ENCODE measurements at places on chromosomes 7 and 10. TPM values are rescaled to one million over a fixed set of nuclear protein-coding genes. Genes with fewer than 3 reads are reported as not detected.

DNA sequence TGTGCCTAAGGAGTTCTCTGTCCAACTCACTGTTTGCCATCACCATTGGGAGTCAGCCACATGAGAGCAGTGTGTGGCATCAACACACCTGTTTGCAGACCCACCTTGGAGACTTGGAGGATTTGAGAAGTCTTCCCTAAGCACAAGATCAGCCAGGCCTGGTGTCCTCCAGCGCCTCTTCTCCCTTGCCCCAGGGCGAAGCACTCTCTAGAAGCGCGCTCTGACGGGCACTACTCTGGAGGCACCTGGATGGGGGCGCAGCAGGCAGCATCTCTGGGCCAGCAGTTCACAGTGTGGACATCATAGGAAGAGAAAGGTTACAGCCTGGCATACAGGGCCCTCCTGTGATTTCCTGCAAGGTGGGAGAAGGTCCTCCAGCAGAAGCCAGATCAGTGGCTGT lies 289.3 kb downstream of the CELF2 start:
- no peak overlapping the region for H3K4me3 ChIP-seq
- no peaks in the 10 kb centered on the region for H3K36me3 ChIP-seq
- peaks cover 44% of the 10 kb centered on the region for H3K27me3 ChIP-seq
- no peaks in the 10 kb centered on the region for H3K4me1 ChIP-seq
- no peak overlapping the region for H3K27ac ChIP-seq

- no peak overlapping the region for H3K27ac ChIP-seq
- H3K4me3 ChIP-seq: no peak overlapping the region
- H3K36me3 ChIP-seq: no peaks in the 10 kb centered on the region
- H3K27me3 ChIP-seq: no peaks in the 10 kb centered on the region
Measured at GRCh38 chr7:73789051-73789450, 19.0 kb upstream of the CLDN3 start.

DNA sequence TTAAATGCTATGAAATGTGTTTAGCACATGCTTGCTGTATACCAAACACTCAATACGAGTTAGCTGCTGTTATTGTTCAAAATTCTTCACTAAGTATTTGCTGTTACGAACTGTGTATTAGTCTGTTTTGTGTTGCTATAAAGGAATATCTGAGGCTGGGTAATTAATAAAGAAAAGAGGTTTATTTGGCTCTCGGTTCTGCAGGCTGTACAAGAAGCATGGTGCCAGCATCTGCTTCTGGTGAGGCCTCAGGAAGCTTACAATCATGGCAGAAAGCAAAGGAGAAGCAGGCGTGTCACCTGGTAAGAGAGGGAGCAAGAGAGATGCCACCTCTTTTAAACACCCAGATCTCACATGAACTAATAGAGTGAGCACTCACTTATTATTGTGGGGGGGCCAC lies 1.6 kb downstream of the UBE2D4 start:
- peaks cover 15% of the 10 kb centered on the region for H3K4me1 ChIP-seq
- DNase-seq: no peak
- H3K36me3 ChIP-seq: no peaks in the 10 kb centered on the region
- H3K27ac ChIP-seq: no peak overlapping the region
- no peak overlapping the region for H3K4me3 ChIP-seq
- H3K27me3 ChIP-seq: no peaks in the 10 kb centered on the region

GRCh38 chr10:121879476-121879875 lies 48.4 kb downstream of the ATE1 start:
- no peak overlapping the region for H3K27ac ChIP-seq
- no peak for DNase-seq
- no peaks in the 10 kb centered on the region for H3K36me3 ChIP-seq
- H3K4me3 ChIP-seq: no peak overlapping the region

DNA sequence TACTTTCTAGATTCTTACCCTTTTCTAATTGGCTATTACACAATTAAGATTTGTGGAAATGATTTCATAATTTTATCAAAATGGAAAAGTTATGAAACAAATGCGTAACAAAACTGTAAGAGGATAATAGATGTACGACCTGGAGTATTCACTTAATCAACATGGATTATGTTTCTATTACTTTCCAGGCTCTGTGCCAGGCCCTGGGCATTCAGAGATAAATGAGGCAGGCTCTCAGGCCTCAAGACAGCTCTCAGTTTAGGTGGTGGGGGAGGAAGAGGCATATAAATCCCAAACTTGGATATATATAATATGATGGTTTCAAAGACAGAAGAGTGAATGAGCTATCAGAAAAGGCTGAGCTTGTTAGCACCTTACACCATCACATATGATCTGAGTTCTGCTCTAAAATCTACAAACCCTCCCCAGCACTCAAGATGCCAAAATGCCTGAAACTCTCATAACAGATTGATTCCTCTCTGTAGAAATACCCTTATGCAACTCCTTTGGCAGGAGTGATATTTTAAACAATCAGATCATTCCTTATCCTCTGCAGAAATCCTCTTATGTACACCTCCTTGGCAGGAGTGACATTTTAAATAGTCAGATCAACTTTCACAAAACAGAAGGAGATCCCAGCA lies 42.5 kb downstream of the ACBD5 start:
- no peak overlapping the region for H3K4me3 ChIP-seq
- no peaks in the 10 kb centered on the region for H3K27me3 ChIP-seq
- DNase-seq: no peak

GRCh38 chr7:134639061-134639460 lies 7.6 kb upstream of the BPGM start:
- H3K4me3 ChIP-seq: no peak overlapping the region
- H3K27ac ChIP-seq: no peak overlapping the region
- no peak for DNase-seq
- H3K4me1 ChIP-seq: no peaks in the 10 kb centered on the region
- no peaks in the 10 kb centered on the region for H3K36me3 ChIP-seq

DNA sequence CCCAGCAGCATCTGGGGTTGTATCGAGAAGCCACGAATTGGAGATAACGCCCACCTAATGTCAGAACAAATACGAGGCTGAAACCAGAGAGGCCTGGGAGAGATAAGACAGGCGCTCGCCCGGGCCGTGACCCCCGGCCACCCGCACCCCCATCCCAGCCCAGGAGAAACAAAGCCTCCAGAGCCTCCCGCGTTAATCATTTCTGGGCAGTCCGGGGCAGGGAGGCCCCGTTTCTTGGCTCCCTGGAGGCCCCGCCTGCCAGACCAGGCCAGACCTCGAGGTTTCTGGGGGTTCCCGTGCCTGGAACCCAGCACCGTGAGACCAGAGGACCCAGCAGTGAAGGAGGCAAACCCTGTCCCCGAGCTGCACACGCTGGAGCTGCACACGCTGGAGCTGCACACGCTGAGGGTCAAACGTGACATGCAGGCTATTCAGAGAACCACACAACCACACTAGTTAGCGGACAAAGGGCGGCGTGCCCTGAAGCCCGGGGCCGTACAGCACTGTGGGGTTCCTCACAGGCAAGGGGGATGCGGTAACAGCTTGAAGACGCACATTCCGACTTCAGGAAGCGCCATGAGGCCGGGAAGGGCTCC lies 53.4 kb downstream of the FOXL3 start:
- H3K27ac ChIP-seq: no peak overlapping the region
- no peaks in the 10 kb centered on the region for H3K36me3 ChIP-seq
- H3K4me3 ChIP-seq: no peak overlapping the region
- DNase-seq: no peak

GRCh38 chr7:134722786-134723322 lies 56.6 kb upstream of the CALD1 start:
- H3K36me3 ChIP-seq: no peaks in the 10 kb centered on the region
- DNase-seq: no peak
- no peaks in the 10 kb centered on the region for H3K27me3 ChIP-seq
- H3K4me1 ChIP-seq: no peaks in the 10 kb centered on the region
- H3K27ac ChIP-seq: no peak overlapping the region

DNA sequence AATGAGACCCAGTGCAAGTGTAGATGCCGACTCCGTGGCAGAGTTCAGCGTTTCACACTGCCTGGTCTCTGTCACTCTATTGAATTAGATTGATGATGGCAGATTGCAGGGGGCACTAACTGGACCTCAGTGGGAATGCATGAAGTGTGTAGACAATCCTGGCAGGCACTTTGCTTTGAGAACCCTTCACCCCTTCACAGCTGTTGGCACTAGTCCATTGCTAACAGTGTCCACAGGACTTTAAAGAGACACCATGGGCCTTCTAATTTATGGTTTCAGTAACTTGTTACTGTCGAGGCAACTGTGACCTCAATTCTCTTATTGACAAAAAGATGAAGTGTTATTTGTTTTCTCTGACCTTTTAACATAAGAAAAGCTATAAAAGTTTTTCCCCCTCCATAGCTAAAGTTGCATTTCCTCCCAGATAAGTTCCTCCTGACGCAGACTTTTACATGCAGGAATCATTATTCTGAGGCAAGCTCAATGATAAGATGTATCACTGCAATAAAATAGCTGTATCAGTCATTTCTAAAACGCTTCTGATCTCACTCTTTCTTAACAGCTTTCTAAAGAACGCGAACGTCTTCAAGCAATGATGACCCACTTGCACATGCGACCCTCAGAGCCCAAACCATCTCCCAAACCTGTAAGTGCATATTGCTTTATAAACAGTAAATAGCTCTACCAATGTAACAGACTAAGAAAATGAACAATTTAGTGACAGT lies 238.9 kb downstream of the FOXP2 start:
- H3K36me3 ChIP-seq: no peaks in the 10 kb centered on the region
- H3K27ac ChIP-seq: no peak overlapping the region
- H3K4me3 ChIP-seq: peak overlapping the region; percentile 29
- H3K4me1 ChIP-seq: 0 out of 2 replicates have a peak, but pooled peaks cover 9% of the 10 kb centered on the region

GRCh38 chr7:155948845-155949244 lies 136.6 kb upstream of the SHH start:
- H3K27ac ChIP-seq: no peak overlapping the region
- H3K4me1 ChIP-seq: peaks cover 45% of the 10 kb centered on the region
- DNase-seq: no peak
- no peak overlapping the region for H3K4me3 ChIP-seq

The STMP1 gene
- total RNA-seq: 8.8 TPM

GRCh38 chr10:69549959-69550358 lies 23.3 kb downstream of the NEUROG3 start:
- no peak for DNase-seq
- peaks cover 29% of the 10 kb centered on the region for H3K27me3 ChIP-seq
- no peak overlapping the region for H3K27ac ChIP-seq
- no peaks in the 10 kb centered on the region for H3K36me3 ChIP-seq
- H3K4me3 ChIP-seq: no peak overlapping the region

The CHST3 gene
- total RNA-seq: 17.0 TPM

DNA sequence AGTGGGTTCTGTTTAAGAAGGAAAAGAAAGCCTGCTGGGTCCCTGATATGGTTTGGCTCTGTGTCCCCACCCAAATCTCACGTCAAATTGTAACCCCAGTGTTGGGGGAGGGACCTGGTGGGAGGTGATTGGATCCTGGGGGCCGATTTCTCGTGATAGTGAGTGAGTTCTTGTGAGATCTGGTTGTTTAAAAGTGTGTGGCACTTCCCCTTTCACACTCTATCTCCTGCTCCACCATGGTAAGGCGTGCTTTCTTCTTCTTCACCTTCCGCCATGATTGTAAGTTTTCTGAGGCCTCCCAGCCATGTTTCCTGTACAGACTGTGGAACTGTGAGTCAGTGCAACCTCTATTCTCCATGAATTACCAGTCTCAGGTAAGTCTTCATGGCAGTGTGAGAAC lies 42.6 kb downstream of the INPP5A start:
- peaks cover 20% of the 10 kb centered on the region for H3K4me1 ChIP-seq
- H3K27ac ChIP-seq: no peak overlapping the region
- H3K27me3 ChIP-seq: no peaks in the 10 kb centered on the region
- H3K4me3 ChIP-seq: no peak overlapping the region

- H3K27me3 ChIP-seq: no peaks in the 10 kb centered on the region
- no peaks in the 10 kb centered on the region for H3K36me3 ChIP-seq
- H3K4me3 ChIP-seq: no peak overlapping the region
- H3K27ac ChIP-seq: no peak overlapping the region
Measured at GRCh38 chr7:23385140-23385539, 85.2 kb downstream of the IGF2BP3 start.

DNA sequence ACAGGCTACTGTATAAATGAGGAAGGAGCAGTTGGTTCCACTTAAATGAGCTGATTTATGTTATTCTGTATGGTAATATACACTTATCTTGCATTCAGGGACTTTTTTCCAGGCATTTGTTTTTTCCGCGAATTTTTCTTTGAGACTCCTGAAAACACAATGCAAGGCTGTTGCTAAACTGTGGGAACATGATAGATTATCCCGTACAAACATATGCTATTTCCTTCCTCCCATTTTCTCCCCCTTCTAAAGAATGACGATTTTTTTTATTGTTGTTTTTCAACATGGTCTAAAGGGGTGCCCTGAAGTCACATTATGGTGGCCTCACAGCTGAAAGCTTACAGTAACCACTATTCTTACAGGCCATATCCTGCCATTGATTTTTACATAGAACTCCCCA lies 523.9 kb upstream of the NRP1 start:
- DNase-seq: no peak
- H3K27me3 ChIP-seq: no peaks in the 10 kb centered on the region
- H3K4me3 ChIP-seq: no peak overlapping the region
- H3K36me3 ChIP-seq: no peaks in the 10 kb centered on the region
- H3K4me1 ChIP-seq: peaks cover 4% of the 10 kb centered on the region
- no peak overlapping the region for H3K27ac ChIP-seq

- DNase-seq: peak; percentile 94
- peak overlapping the region; percentile 79 for H3K27ac ChIP-seq
- H3K4me1 ChIP-seq: peaks cover 44% of the 10 kb centered on the region
- no peak overlapping the region for H3K4me3 ChIP-seq
- H3K36me3 ChIP-seq: no peaks in the 10 kb centered on the region
Measured at GRCh38 chr7:140625908-140626868, 14.4 kb downstream of the DENND2A start.

- no peaks in the 10 kb centered on the region for H3K36me3 ChIP-seq
- no peak overlapping the region for H3K4me3 ChIP-seq
- no peaks in the 10 kb centered on the region for H3K27me3 ChIP-seq
Measured at GRCh38 chr7:68684996-68685395, 913.3 kb upstream of the AUTS2 start.

GRCh38 chr10:29627201-29628132 lies 7.3 kb downstream of the SVIL start:
- H3K4me3 ChIP-seq: no peak overlapping the region
- H3K27me3 ChIP-seq: no peaks in the 10 kb centered on the region
- H3K4me1 ChIP-seq: peaks cover 48% of the 10 kb centered on the region
- H3K36me3 ChIP-seq: no peaks in the 10 kb centered on the region
- H3K27ac ChIP-seq: peak overlapping the region; percentile 99

- peaks cover 20% of the 10 kb centered on the region for H3K36me3 ChIP-seq
- H3K27ac ChIP-seq: no peak overlapping the region
- no peak overlapping the region for H3K4me3 ChIP-seq
- H3K4me1 ChIP-seq: no peaks in the 10 kb centered on the region
- H3K27me3 ChIP-seq: no peaks in the 10 kb centered on the region
Measured at GRCh38 chr7:131438969-131439368, 111.3 kb downstream of the MKLN1 start.

DNA sequence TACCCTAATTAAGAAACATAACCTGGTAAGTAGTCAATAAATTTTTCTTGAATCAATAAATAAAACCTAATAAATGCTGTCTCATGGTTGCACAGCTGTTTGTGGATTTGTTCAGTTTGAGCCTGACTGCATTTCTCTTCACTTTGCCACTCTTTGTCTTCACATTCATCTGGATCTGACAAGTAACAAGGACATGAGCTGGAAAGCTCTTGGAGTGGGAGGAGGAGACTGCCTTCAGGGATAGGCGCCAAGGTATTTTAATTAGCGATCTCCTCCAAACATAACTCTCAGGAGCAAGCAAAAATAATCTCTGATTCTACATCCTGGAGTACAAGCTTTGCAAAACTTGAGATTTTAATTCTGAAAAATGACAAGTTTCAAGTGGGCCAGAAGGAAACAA lies 251.0 kb downstream of the BMPER start:
- no peak overlapping the region for H3K4me3 ChIP-seq
- H3K27me3 ChIP-seq: no peaks in the 10 kb centered on the region
- H3K27ac ChIP-seq: no peak overlapping the region
- no peaks in the 10 kb centered on the region for H3K36me3 ChIP-seq
- no peaks in the 10 kb centered on the region for H3K4me1 ChIP-seq

Data from PC-3 (cell line).